ENCODE measurements at places on chromosomes 1 and 21.

- no peak for DNase-seq
These were observed 180.1 kb upstream of the PRMT6 start for GRCh38 chr1:106876384-106876783.

DNA sequence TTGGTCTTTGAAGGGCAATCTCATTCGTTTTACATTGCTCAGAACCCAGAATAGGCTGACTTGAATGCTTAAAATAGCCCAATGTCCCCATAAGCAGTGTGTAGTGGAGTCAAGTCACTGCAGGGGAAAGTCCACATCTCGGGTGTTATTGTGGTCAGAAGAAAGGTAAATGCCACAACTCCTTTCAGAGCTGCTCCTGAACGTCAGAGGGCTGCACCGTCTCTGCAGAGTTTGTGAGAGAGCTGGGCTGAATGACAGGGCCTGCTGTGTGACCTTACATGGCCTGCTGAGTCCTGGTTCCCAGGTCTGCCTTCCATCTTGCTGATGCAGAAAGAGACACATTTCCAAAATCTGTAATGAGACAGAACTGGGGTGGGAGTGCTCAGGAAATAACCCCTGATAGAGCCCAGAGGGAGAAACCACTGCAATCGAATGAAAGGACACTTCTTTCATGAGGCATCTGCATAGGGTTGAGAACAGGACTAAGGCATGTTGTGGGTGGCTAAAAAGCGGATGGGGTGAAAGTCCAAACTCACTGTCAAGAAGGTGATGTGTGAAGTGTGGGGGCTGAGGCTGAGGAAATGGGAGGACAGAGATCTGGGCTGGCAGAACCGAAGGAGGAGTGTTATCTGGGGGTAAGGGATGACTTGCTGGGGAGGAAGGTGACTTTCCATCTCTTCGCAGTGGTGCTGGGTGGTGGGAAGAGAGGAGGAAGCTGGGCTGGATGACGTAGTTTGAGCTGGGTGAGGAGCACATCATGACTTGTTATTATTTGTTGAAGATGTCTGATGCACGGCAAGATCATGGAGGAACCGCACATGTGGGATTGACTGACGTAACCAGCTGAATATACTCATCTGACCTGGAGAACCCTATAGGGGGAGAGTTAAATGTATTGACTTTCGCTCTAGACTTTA lies 33.7 kb downstream of the XCL2 start:
- no peak for DNase-seq

- no peak for DNase-seq
These were observed 276.9 kb downstream of the SIPA1L2 start for GRCh38 chr1:232353001-232353400.

DNA sequence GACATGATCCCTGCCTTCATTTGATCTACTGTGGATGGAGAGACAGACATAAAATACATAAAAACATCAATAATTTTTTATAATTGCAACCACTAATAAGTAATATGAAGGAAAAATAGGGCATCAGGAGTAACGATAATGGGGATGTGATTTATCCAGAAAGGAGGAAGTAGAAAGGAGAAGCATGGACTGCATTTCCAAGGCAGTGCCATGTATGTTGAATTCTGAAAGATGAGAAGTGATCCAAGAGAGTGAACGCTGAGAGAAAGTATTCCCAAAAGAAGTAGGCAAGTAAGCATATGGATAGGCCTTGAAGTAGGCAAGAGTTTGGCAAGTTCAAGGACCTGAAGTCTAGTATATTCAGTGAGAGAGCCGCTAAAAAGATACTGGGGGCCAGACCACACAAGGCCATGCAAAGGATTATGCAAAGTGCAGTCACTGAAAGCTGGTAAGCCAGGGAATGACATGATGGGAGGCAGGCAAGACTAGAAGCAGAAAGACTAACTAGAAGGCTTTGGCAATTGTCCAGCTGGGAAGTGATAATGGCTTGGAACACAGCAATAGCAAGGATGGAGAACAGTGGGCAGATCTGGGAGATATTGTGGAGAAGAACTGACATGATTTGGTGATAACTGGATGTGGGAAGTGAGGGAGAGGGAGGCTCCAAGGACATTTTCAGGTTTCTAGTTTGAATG lies 85.9 kb downstream of the TM2D1 start:
- no peak for DNase-seq

DNA sequence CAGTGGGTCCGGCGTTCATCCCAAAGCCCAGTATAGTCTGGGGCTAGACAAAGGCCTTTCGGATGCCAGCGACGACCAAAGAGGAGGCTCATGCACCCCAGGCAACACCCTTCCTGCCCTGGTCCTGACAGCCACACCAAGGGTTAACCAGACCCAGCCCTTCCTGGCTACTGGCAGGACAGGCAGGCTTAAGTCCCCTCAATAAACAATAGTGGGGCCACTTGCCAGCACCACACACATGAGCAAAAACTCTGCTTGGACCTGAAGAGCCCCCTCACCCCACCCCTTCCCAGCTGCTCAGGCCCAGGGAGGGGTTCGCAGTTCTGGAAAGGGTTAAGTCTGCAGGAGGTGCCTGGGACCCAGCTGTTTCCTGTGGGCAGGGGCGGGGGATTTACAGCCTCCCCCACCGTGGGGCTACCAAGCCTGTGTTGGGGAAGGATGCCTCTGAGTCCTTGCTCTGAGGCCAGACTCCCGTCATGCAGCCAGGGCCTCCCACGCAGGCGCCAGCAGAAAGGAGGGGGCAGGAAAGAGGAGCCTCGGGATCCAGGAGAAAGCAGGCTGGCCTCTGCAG lies 18.2 kb downstream of the PHLDA3 start:
- no peak for DNase-seq

GRCh38 chr1:111604931-111605330 lies 14.7 kb upstream of the RAP1A start:
- DNase-seq: no peak

DNA sequence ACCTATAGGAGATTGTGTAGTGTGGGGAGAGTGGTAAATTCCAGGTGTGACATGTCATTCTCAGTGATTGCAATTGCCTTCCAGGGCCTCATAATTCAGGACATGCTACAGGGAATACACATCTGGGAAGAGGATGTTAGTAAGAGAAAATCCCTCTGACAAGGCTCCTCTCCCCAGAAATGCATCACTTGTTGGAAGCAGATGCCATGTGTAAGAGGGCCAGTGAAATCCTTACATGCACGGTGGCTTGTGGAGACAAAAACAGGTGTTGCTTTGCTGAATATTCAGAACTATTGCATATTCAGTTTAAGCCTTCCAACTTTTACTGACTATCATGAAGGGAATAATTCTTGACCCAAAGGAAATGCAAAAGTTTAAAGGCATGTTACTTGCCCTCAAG lies 503.4 kb downstream of the NEGR1 start:
- no peak for DNase-seq

DNA sequence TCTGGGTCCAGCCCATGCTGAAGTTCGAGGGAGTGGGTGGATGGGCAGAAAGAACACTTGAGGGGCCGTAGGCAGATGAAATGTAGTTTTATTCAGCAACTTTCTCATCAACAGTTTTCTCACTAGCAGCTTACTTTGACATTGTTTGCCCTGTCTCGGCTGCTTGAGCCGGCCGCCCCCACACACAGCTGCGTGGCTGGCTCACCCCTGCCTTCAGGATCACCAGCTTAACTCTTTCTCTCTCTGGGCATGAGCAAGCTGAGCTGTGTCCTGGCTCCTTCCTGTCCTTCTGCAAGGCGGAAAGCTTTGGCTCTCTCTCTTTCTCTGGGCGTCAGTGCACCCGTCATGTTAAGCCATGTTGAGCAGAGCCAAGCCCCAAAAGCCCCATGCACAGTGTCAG lies 104.4 kb upstream of the GNG12 start:
- no peak for DNase-seq

GRCh38 chr1:99352821-99353220 lies 88.5 kb downstream of the PLPPR4 start:
- DNase-seq: no peak

- DNase-seq: no peak
These were observed 19.8 kb downstream of the IQGAP3 start for GRCh38 chr1:156552518-156552917.

DNA sequence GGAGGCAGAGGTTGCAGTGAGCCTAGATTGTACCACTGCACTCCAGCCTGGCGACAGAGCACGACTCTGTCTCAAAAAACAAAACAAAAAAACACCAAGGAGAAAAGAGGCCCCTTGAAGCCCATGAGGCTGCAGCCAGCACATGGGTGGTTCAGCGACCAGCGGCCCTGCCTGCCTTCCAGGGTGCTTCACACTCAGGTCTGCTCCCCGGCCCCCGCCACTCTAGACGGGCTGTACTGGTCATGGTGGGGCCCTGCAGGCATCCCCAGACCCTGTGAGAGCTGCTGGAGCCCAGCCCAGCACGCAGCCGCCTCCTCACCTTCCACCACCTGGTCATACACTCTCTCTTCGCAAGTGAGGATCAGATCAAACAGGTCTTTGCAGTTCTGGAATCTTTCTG lies 4.1 kb upstream of the TMEM240 start:
- DNase-seq: no peak

- no peak for DNase-seq
These were observed 59.9 kb downstream of the C1orf198 start for GRCh38 chr1:230808281-230808872.

GRCh38 chr1:145885738-145886287 lies at the start of gene ANKRD35:
TSS of gene ANKRD35 (minus strand) at chr1:145885866. CDS start at chr1:145885758, 108 bp downstream.
- DNase-seq: no peak

DNA sequence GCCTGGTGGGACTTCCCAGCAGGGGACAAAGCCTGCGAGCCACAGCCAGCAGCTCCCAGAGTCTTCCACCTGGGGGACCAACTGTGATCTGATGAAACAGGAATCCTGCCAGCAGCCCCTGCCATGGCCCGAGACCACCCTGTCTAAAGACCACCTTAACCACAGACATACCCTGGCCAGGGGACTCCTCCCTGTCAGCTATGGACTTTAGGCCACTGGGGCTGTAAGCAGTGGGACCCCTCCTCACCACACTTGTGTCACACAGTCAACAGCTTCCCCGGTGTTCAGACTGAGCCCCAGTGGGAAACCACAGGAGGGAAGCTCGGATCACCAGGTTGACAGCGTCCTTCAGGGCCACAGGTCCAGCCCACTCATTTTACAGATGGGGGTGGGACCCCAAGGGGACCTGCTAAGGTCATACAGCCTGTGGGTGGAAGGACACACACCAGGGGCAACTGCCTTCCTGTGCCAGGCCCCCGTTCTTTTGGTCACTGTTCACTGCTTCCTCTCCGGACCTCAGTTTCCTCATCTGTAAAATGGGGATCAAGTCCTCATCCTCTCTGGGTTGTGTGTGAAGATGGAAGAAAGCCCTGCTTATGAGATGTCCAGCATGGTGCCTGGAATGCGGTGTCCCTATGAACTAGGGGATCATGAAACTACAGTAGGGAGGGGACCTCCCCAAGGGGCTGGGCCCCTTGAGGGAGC lies 11.4 kb downstream of the EPHA2 start:
- DNase-seq: no peak

- DNase-seq: no peak
These were observed 645.5 kb downstream of the ADGRL2 start for GRCh38 chr1:82446236-82446635.

GRCh38 chr21:27569091-27569490 lies 602.2 kb upstream of the ADAMTS5 start:
- DNase-seq: no peak

- DNase-seq: no peak
These were observed 6.0 kb downstream of the DRAM2 start for GRCh38 chr1:111133866-111134265.

DNA sequence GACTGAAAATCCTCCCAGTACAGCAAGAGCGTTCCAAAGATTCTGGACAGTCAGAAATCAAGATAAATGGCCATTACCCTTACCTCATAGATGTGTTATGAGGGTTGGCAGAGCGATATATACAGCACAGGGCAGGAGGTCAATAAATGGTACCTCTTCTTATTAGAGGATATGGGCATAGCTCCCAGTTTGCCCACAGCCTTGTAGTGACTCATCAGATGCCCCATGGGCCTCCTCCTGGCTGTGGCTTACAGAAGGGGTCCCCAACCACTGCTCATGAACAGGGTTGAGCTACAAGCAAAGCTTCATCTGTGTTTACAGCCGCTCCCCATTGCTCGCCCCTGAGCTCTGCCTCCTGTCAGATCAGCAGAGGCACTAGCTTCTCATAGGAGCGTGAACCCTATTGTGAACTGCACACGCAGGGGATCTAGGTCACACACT lies 7.3 kb upstream of the IFNGR2 start:
- no peak for DNase-seq

DNA sequence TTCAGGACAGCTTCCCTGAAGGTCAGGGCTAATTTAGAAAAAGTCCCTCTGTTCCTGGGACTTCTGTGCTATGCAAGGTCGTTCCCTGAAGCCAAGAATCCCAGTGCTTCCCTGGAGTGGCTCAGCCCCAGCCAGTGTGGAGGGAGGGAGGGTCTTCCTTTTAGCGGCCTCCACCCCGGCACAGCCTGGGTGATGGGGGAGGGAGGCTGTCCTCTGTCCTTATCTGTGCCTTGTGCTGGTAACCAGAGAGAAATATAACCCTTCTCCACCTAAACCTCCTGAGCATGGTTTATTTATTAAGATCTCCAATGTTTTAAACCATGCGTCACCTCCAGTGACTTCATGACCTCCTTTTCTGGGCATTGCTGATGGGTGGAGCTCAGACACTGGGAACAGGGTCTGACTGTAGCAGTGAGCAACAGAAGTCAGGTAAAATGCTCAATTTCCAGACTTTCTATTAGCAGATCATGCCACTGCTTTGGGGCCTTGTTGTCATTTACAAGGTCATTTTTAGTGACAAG lies 157.1 kb downstream of the DSCAM start:
- DNase-seq: no peak

- DNase-seq: no peak
These were observed 16.1 kb upstream of the MYCL start for GRCh38 chr1:39917825-39918224.

GRCh38 chr1:92459871-92460320 lies 26.8 kb downstream of the GFI1 start:
- no peak for DNase-seq

- no peak for DNase-seq
These were observed 24.8 kb downstream of the IVNS1ABP start for GRCh38 chr1:185292237-185292636.

DNA sequence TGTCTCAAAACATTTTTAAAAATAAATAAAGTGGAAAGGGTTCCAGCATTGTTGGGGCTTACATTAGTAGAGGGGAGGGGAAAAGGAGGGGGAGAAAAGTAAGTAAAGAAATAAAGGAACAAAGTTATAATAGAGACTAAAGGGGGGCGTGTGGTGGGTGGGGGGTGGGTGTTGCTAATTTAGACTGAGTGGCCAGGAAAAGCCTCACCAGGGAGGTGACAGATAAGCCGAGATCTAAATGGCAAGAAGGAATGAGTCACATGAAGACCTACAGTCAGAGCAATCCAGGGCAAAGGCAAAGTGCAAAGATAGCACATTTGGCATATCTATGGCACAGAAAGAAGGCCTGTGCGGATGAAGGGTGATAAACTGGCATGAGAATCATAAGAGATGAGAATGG lies 7.5 kb downstream of the MPL start:
- DNase-seq: no peak

DNA sequence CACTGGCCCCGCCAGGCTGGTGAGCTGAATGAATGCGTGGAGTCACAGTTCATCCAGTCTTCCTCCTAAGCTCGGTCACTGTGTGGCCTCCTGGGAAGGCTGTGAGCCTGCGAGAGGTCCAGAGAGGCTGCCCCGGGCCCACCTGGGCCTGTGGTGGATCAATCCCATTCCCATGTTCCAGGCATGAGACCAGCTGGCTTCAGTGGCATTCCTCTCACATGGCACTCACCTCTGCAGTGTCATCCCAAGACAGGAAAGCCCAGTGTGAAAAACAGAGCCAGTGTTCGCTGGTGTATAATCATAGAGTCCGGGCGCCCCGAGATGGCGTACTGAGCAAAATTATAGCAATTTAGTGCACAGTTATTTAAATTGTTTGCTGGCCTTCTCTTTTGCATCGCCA lies 37.6 kb upstream of the EPHA8 start:
- no peak for DNase-seq

Data from cerebellar nuclear complex (tissue), 1 donor.